ENCODE measurements at places on chromosomes 12 and 14.

GRCh38 chr14:72578514-72578913 lies 315.4 kb downstream of the DPF3 start:
- no peak for DNase-seq

GRCh38 chr12:14213542-14213941 lies 151.9 kb upstream of the ATF7IP start:
- DNase-seq: no peak

DNA sequence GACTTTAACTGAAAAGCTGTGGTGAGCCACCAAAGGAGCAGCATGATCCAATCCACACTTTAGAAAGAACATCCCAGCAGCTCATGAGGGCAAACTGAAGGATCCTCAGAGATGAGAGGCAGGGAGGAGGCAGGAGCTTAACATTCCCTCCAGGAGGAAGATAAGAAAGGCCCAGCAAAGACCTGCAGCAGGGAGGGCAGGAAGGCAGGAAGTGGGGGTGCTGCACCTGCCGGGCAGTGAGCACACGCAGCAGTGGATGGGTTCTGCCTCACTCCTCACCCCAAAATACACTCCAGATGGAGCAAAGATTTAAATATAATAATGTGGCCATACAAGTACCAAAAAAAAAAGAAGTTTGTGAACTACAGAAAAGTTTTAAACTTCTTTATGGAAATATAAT lies 48.4 kb downstream of the GCH1 start:
- no peak for DNase-seq

DNA sequence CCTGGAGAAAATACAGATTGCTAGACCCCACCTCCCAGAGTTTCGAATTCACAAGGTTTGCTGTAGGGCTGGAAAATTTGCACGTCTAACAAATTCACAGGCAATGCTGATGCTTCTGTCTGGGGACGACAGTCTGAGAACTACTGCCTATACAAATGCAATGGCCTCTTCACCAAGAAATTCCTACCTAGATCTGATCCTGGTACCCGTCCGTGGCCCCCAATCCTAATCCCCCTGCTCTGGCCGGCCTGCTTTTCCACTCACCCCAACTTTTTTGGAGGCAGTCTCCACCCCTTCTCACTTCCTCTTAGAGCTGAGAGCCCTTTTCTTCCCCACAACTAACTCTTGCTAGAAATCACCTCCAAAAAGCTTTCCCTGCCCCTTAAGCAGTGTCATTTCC lies 3.1 kb upstream of the SSH1 start:
- no peak for DNase-seq

DNA sequence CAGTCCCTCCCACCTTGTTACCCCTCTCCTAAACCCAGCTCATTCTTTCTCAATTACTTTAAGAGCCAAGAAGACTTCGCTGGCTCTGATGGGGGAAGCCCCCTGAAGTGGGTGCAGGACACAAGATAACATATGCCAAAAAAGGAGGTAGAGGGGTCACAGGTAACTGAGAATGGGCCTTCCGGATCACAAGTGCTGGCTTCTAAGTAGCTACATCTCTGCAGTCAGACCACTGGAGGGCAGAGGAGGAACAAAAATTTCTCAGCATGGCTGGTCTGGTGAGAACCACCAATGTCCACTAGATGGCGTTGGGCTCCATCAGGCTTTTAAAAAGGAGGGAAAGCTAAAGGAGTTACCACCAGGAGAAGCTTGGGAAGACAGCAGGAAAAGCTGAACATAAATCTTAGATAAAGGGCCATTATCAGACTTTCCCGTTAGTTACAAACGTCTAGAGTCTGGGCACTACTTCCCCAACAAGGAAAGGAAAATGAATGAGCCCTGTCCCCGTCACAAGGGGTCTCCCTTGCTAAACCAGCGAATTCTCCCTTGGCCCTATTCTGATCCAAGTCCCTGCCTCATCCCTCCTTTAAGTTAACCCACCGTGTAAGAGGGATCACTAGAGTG lies 11.6 kb upstream of the CDH24 start:
- DNase-seq: peak; percentile 79

GRCh38 chr12:91109148-91109564 lies 2.1 kb downstream of the LUM start:
- DNase-seq: peak; percentile 67

GRCh38 chr12:88052686-88053085 lies 23.5 kb upstream of the C12orf50 start:
- no peak for DNase-seq

DNA sequence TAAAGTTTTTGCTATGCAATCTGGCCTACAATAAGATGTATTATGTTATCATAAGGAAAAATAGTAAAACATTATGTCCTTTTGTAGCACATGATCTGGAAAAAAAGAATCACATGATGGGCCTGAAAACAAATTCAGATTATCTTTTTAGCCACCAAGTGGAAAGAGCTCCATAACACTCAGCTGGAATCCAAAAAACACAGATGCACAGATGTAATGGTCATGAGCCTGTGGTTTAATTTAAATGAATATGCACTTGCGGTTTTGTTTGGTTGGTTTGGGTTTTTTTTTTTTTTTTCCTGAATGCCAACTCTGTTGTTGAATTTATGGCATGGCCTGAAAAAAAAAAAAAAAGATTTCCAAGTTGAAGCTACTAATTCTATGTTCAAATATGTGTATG lies 4.1 kb downstream of the KCNC2 start:
- DNase-seq: no peak

DNA sequence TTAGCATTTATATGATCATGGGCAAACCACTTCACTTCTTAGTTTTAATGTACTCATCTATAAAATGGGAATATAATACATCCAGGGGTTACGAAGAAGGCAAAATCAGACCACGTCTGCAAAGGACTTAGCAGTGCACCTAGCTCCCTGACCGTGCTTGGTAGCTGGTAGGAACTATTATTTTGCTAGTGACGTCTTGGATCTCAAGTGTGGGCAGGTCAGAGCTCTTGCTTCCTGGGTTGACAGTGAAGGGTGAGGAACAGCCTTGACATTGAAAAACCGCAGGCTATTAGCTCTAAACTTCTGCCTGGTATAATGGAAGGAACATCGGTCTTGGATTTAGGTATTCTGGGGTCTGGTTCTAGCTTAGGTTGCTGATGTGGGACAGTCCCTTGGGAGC lies 89.3 kb upstream of the MED13L start:
- DNase-seq: no peak

DNA sequence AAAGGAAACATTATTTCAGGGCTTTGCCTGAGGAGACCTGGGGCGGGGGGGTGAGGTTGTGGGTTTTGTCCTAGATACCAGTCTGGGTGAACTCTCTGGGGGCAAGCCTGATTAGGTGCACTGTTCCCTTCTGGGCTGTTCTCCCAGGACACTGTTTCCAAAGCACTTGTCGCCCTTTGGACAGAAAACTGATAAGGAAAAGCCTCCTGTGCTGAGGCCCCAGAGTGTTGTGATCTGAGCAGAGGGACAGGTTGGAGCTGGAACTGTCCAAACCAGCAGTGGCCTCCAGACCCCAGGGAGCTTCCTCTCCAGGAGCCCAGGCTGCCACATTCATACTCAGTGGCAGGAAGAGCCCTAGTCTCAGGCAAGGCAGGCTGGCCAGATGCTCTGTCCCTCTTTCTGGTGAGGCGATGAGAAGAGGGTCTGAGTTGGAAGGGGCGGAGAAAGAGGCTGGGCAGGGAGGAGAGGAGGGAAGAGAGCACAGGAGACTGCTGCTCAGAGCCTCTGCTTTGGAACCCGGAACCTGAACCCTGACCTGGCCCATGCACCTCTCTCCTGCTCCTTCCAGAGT lies 1.9 kb downstream of the GALNT16 start:
- no peak for DNase-seq

DNA sequence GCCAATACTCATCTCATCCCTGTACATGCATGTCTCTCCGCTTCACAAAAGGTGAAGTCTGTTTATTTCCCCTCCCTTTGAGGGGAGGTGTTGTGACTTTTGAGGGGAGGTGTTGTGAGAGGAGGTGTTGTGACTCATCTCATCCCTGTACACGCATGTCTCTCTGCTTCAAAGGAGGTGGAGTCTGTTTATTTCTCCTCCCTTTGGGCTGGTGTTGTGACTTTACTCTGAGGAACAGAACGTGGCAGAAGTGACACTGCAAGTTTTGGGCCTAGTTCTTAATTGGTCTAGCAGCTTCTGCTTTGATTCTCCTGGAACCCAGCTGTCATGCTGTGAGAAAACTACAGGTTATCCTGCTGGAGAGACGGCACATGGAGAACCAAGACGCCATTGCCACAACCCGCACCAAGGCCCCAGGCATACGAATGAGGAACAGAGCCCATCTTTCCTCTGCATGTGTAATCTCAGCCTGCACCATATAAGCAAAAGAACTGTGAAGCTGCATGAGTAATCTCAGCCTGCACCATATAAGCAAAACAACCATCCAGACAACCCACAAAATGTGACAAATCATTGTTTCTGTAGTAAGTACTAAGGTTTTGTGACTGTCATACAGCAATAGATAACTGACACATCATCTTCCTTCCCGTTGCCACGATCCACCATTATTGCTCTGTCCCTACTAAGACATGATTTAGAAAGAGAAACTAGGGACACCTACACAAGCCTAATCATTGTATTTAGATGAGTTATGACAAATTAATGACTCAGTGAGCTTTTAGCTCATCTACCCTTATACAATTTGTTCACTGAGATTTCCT lies 30.0 kb downstream of the GALNT4 start:
- peak; percentile 62 for DNase-seq

DNA sequence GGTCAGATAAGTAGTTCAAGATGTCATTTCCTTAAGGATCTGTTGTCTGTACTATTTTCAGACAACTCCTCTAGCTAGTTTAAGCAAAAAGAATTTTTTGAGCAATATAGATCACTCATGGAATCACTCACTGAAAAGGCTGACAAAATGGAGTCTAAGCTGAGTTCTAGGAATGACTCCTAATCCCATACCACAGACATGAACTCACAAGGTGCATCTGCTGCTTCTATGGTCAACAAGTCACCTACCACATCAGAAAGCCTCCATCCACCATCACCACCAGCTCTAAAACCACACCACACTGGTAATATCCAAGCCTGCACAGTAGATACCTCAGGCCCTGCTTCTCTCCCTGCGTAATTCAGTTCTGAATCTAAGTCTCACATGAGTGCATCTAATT lies 33.0 kb downstream of the PWP1 start:
- DNase-seq: no peak

GRCh38 chr12:54658306-54659264 lies 10.4 kb upstream of the DCD start:
- peak; percentile 73 for DNase-seq

- DNase-seq: peak; percentile 39
Measured at GRCh38 chr12:57620936-57621496, 9.8 kb downstream of the ARHGEF25 start.

- no peak for DNase-seq
Measured at GRCh38 chr14:96216627-96217026, 12.0 kb downstream of the BDKRB2 start.

DNA sequence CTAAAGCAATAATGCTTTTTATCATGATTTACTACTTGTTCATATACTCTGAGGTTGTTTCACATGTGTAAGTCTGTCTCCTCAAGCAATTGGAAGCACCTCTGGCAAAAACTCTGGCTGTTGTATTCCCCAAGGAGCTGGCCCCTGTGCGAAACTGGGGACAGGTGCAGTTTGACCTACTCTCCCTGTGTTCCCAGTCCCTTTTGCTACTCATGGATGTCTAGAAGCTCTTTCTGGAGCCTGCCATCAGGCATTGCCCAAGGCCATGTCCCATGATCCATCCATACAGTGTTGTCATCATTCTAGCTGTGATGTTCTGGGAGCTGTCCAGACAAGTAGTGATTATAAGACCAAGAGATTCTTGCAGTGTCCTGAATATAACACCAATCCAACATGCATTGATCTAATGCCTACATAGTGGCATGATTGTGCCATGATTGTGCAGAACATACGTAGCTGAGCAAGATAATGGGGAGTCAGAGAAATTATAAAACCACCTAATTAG lies 14.9 kb downstream of the AKAP6 start:
- no peak for DNase-seq

- DNase-seq: no peak
Measured at GRCh38 chr12:105843561-105843960, 295.2 kb downstream of the NUAK1 start.

DNA sequence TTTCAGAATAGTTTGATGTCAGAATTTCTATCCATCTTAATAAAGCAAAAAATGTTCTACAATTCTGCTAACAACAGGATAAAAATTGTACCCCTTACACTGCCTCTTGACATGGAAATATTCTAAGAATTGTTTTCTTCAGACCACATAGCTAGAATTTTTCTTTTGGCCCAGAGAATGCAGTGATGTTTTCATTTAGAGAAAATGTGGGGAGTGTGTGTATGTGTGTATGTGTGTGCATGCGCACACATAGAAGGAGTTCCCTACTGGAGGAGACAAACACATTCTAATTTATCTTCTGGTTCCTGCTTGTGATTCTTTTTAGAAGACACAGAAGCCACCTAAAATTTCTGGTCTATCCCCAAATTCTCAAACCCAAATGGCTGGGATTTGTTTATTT lies 1145.7 kb downstream of the VRK1 start:
- no peak for DNase-seq

DNA sequence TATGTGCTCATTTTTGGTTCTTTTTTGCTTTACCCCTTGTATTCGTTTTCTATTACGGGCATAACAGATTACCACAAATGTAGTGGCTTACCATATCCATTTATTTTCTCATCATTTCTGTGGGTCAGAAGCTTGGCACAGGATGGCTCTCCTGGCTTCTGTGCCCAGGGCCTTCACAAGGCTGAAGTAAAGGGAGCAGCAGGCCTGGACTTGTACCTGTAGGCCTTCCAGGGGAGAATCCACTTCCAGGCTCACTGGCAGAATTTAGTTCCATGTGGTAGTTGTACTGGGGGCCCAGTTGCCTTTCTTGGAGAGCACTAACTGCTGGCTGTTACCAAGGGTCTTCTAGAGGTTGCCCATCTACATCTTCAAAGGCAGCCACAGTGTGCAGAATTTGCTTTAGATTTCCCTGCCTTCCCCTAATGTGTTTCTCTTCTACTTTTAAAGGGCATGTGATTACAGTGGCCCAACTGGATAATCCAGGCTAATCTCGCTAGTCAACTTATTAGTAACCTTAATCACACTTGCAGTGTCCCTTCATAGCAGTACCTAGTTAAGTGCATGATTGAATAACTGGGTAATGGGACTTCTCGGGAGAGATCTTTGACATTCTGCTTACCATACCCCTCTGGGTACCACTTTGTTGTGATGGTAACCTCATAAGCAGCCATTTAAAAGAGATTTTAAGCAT lies 67.0 kb downstream of the CRADD start:
- DNase-seq: no peak
